ENCODE measurements at places on chromosomes 12 and 14.

- no peak for DNase-seq
Measured at GRCh38 chr12:94033101-94033500, 115.3 kb upstream of the PLXNC1 start.

DNA sequence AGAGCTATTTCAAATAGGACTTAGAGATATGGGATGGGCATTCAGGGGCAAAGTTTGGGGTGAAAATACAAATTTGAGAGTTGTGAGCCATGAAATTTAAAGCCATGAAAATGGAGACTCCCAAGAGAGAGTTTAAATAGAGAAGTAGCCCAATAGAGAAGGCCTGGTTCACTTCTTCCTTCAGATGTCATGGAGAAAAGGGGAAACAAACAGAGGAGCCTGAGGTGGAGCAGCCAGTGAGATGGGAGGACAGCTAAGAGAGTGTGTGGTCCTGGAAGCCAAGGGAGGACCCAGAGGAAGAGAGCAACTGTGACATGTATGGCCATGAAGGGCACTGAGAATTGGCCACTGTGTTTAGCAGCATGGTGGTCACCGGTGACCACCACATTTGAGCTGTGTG is 12.3 kb upstream of the DYNLL1 start:
- DNase-seq: no peak

DNA sequence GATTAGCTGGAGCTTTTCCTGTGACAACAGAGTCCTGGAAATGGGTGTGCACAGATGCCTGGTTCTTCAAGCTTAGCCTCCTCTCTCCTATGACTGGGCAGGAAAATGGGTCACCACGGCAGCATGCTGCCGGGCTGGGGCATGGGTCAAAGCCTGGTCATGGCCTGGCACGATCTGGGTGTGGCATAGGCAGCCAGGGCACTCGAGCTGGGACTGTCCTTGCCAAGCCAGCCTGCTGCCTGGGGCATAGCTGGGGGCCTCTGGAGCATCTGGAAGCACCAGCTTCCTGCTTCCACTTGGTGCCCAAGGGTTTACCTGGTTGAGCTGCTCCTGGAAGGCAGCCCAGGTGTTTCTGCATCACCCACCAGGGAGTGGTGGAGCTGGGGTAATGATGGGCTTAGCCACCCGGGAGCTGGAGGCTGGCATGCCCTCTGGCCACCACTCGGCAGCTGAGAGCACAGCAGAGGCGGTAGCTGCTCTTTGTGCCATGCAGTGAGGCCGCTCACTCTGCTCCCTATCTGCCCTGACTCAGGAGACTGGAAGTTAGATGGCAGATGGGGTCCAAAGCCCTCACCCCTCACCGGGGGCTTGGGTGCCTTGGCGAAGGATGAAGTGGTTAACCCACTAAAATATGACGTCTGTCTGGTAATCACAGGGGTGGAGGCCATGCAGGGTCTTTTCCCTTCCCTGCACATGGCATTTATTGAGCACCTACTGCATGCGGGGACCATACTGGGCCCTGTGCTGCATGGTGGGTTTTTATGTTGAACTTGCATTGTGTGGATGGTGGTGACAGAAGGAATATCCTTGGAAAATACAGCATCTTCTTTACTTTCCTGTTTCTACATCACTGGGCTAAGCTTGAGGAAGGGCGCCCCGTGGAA is 1.7 kb downstream of the OTUB2 start:
- DNase-seq: no peak

- no peak for DNase-seq
Measured at GRCh38 chr12:3580094-3580749, 89.2 kb downstream of the PRMT8 start.

DNA sequence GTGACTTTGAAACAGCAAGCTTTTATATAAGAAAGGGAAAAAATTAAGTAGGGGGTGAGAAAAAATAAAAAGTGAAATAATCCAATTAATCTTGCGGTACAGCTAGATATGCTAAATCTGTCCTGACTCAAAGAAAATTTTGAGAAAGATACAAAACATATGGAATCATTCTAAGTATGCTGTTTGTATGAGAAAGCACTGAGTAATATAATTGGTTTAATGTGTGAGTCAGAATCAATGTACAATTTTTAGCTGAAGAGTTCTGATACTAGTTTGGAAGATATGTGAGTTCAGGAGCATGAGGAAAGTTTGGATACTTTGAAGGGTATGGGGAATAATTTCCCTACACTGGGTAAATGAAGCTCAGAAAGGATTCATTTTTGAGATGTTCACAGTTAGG is 190.9 kb upstream of the RASSF8 start:
- DNase-seq: no peak

GRCh38 chr12:57101892-57102695 is 9.1 kb downstream of the STAT6 start:
- DNase-seq: no peak

- no peak for DNase-seq
Measured at GRCh38 chr12:13571035-13571434, 374.5 kb downstream of the EMP1 start.

DNA sequence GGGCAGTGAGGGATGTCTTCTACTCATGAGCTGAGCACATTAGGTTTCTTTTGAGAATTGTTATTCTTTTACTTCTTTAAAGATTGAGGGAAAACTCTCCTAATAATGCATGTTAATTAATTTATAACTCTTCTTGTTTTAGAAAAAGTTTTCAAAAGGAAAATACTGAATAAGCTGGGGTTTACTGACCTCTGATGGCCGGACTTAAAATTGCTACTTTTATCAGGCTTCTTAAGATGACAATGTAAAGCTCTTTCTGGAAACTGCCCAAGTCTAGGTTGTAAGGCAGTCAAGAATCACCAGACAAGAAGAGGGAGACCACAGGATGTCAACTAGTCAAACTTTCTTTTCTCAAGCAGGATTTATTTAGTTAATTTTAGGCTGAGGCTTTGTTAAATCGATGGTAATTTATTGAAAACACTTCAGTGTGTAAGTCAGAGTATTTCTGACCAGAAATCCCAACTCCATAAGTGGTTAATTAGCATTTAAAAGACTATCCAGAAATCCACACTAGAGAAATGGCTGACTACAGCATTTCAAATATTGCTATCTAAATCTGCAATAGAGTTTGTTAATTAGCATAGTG is 82.1 kb downstream of the AVPR1A start:
- DNase-seq: peak; percentile 50

DNA sequence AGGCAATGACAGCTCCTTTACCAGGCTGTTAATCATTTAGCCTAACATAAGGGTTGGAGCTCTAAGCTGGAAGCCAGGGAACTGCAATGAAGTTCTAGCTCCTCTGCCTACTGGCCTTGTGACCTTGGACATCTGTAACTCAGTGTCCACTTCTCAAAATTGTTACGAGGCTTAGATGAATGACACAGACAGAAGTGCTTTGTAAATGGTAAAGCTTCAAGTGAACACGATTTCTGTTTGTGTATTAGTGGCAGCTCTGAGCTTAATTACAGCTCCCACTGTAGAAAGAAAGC is 122.8 kb downstream of the EML1 start:
- DNase-seq: no peak
